ENCODE measurements at places on chromosomes 4 and X. TPM values are rescaled to one million over a fixed set of nuclear protein-coding genes. Genes with fewer than 3 reads are reported as not detected.

DNA sequence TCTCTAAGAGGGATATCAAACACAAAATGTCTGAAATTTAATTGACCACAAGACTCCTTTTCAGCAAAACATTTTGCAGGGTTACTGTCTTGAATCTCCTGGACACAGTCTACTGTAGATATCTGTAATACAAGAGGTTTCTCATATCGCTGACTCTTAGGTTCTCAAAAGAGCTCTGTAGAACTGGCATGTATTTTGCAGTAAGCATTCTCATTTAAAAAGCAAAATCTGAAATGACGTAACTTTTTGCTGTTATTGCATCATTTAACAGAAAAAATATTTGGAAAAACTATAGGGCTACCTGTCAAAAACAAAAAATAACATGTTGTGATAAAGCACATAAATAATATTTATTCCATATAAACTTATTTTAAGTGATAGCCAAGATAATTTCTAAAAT lies 114.2 kb downstream of the CDS1 start:
- DNase-seq: no peak

GRCh38 chr4:71540749-71541269 lies 202.0 kb downstream of the SLC4A4 start:
- no peak for DNase-seq

DNA sequence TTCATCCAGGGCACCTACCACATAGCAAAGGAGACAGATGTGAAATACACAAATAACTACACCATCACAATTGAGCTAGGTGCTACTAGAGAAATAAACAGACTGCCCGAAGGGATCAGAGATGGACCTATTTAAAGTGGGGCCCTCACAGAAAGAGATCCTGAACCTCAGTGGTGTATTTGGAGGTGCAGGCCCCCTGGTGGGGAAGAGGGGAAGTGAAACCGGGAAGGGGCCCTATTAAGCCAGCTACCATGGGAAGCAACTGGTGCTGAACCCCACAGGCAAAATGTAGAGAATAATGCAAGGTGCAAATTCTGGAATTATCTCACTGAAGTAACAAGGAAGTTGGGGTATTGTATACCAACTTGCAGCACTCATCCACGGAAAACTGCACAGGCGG lies 78.6 kb upstream of the FAM9A start:
- DNase-seq: peak; percentile 14

GRCh38 chrX:46278572-46278971 lies 266.6 kb downstream of the ZNF674 start:
- DNase-seq: no peak

ALG13 gene
- 60.4 TPM for total RNA-seq

SPATA4 gene
- not detected for total RNA-seq

All from activated T-cell treated with anti-CD3 and anti-CD28 coated beads, Interleukin-2, amount 50 U/mL, for 4 hours (primary cell).